ENCODE measurements at places on chromosomes 11 and 22. TPM values are rescaled to one million over a fixed set of nuclear protein-coding genes. Genes with fewer than 3 reads are reported as not detected.

The CYP2D6 gene
- total RNA-seq: 1.0 TPM

The OR2AT4 gene
- not detected for total RNA-seq

The ART1 gene
- 0.29 TPM for total RNA-seq

The FAM180B gene
- total RNA-seq: not detected

The MUC15 gene
- 10.5 TPM for total RNA-seq

The PGA4 gene
- total RNA-seq: 0.67 TPM

The CALCA gene
- not detected for total RNA-seq

The SEPTIN3 gene
- total RNA-seq: 3.2 TPM

DNA sequence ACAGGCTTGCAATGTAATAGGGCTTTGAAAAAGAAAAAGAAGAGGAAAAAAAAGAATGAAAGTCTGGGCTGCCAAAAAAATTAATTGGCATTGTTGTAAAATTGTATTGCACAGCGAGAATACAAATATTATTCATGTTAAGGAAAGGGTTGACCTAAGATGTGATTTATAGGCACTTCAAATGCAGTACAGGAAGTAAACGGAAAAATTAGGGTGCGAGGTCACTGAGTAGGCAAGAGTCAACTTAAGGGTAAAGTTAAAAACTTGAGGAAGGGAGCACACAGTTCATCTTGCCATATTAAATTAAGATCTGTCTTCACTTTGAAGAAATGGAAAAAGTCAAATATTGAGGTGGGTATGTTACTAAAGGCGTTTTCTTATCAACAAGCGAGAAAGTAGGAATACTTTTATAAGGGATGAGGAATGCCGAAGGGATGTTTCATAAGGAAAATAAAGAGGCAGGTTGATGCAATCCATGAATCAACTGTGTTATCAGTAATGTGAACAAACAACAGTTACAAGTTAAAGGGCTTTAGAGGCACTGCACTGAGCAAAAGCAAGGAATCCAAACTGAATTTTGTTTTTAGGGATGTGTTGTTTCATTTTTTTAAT is 123.0 kb downstream of the WT1 start:
- no peak overlapping the region for H3K4me3 ChIP-seq
- no peak for DNase-seq
- no peak overlapping the region for H3K27ac ChIP-seq
- no peaks in the 10 kb centered on the region for H3K36me3 ChIP-seq
- no peaks in the 10 kb centered on the region for H3K4me1 ChIP-seq
- H3K27me3 ChIP-seq: no peaks in the 10 kb centered on the region

GRCh38 chr11:43825217-43825816 is 55.3 kb upstream of the ALKBH3 start:
- no peaks in the 10 kb centered on the region for H3K27me3 ChIP-seq
- no peaks in the 10 kb centered on the region for H3K4me1 ChIP-seq
- no peak overlapping the region for H3K27ac ChIP-seq
- no peaks in the 10 kb centered on the region for H3K36me3 ChIP-seq
- H3K4me3 ChIP-seq: no peak overlapping the region
- DNase-seq: no peak

GRCh38 chr22:34019190-34019845 is 99.0 kb upstream of the LARGE1 start:
- no peaks in the 10 kb centered on the region for H3K4me1 ChIP-seq
- no peak overlapping the region for H3K4me3 ChIP-seq
- no peak overlapping the region for H3K27ac ChIP-seq
- no peaks in the 10 kb centered on the region for H3K27me3 ChIP-seq
- no peaks in the 10 kb centered on the region for H3K36me3 ChIP-seq
- no peak for DNase-seq

DNA sequence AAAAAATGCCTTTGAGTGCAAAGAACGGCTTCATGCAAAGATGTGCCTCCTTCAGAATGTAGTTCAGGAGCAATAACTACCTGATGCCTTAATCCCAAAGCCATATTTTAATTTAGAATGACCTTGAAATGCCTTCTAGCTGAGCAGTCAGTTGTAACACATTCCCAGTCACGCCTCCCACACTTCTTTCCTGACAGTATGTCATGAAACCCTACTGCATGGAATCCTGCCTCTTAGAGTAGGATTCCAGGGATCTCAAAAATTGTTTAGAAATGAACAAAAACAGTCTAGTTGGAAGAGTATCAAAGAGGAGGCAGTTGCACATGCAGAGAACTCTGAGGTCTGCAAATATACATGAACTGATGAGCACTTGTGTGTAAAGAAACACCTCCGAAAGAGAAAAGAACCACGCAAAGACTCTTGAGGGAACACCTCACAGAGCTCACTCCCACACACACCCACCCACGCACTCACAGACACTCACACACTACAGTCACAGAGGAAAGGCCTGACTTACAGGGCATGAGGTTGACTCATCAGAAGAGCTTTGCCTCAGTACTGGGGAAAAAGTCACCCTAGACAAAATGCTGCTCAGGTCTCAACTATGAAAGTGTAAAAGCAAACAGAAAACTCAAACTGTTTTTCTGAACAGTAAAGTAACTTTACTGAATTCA is 77.4 kb downstream of the GGTLC2 start:
- peaks cover 8% of the 10 kb centered on the region for H3K27me3 ChIP-seq
- peaks cover 9% of the 10 kb centered on the region for H3K4me1 ChIP-seq
- no peak overlapping the region for H3K4me3 ChIP-seq
- DNase-seq: peak; percentile 87

DNA sequence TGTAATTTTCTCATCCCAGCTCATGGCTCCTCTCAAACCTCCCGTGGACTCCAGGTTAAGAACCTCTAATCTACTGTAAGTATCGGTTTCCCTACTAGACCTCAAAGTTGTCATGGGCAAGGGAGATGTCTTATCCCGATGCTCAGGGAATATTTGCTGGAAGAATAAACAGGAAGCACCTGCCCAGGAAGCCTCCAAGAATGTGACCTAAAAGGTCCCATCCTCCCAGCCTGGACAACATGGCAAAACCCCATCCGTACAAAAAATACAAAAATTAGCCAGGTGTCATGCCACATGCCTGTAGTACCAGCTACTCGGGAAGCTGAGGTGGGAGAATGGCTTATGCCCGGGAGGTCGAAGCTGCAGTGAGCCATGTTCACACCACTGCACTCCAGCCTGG is 62.4 kb downstream of the APOL1 start:
- DNase-seq: no peak
- H3K4me1 ChIP-seq: peaks cover 4% of the 10 kb centered on the region
- H3K36me3 ChIP-seq: peaks cover 98% of the 10 kb centered on the region
- H3K27me3 ChIP-seq: no peaks in the 10 kb centered on the region
- H3K4me3 ChIP-seq: no peak overlapping the region

- no peak overlapping the region for H3K4me3 ChIP-seq
- peaks cover 1% of the 10 kb centered on the region for H3K4me1 ChIP-seq
Measured at GRCh38 chr11:130407978-130408377, 20.4 kb downstream of the ADAMTS8 start.

DNA sequence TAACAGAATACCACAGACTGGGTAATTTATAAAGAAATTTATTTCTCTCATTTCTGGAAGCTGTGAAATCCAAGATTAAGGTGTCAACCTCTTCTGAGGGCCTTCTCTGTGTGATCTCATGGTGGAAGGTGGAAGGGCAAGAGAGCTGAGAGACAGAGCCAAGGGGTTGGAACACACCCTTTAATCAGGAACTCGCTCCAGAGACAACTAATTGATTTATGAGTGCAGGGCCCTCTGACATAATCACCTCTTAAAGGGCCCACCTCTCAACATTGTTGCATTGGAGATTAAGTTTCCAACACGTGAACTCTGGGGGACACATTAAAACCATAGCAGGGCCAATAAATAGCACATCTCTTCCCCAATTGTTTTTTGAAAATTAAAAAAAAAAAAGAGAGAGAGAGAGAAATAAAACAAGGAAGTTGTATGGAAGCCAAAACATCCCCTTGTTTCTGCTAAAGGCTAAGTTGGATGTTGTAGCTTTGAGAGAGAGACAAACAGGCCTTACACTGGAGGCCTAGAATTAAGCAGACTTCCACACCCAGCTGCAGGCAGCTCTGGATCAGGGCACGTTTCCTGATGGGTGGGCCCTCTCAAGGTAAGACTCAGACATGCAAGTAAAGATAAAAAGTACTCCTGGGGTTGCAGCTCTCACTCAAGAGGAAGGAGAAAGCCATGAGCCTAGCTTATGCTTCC is 64.1 kb upstream of the BIRC3 start:
- DNase-seq: no peak
- H3K4me1 ChIP-seq: no peaks in the 10 kb centered on the region
- no peak overlapping the region for H3K27ac ChIP-seq
- H3K36me3 ChIP-seq: no peaks in the 10 kb centered on the region
- no peak overlapping the region for H3K4me3 ChIP-seq

GRCh38 chr11:8018484-8019313 is 31.6 kb downstream of the EIF3F start:
- no peak overlapping the region for H3K27ac ChIP-seq
- H3K4me3 ChIP-seq: peak overlapping the region; percentile 55
- peaks cover 50% of the 10 kb centered on the region for H3K27me3 ChIP-seq
- H3K36me3 ChIP-seq: no peaks in the 10 kb centered on the region

- H3K27me3 ChIP-seq: no peaks in the 10 kb centered on the region
- peaks cover 41% of the 10 kb centered on the region for H3K36me3 ChIP-seq
- DNase-seq: no peak
- H3K4me1 ChIP-seq: peaks cover 8% of the 10 kb centered on the region
Measured at GRCh38 chr11:73129198-73129597, 12.9 kb downstream of the FCHSD2 start.

- H3K27me3 ChIP-seq: no peaks in the 10 kb centered on the region
- no peaks in the 10 kb centered on the region for H3K4me1 ChIP-seq
- no peak overlapping the region for H3K27ac ChIP-seq
Measured at GRCh38 chr22:23074451-23074850, 4.1 kb downstream of the GNAZ start.

GRCh38 chr11:102188488-102188887 is 78.2 kb downstream of the YAP1 start:
- peaks cover 20% of the 10 kb centered on the region for H3K4me1 ChIP-seq
- H3K36me3 ChIP-seq: no peaks in the 10 kb centered on the region
- H3K4me3 ChIP-seq: no peak overlapping the region
- DNase-seq: no peak
- no peaks in the 10 kb centered on the region for H3K27me3 ChIP-seq
- peak overlapping the region; percentile 2 for H3K27ac ChIP-seq

- peaks cover 5% of the 10 kb centered on the region for H3K4me1 ChIP-seq
- H3K36me3 ChIP-seq: peaks cover 32% of the 10 kb centered on the region
- no peak for DNase-seq
Measured at GRCh38 chr22:46891382-46891951, 129.0 kb downstream of the TBC1D22A start.

GRCh38 chr11:28833169-28833568 is 725.0 kb downstream of the METTL15 start:
- H3K4me3 ChIP-seq: no peak overlapping the region
- no peaks in the 10 kb centered on the region for H3K4me1 ChIP-seq
- DNase-seq: no peak
- H3K27me3 ChIP-seq: no peaks in the 10 kb centered on the region
- H3K36me3 ChIP-seq: no peaks in the 10 kb centered on the region

GRCh38 chr22:32340411-32340810 is 17.3 kb upstream of the RFPL3 start:
- peaks cover 6% of the 10 kb centered on the region for H3K27me3 ChIP-seq
- no peak for DNase-seq
- no peaks in the 10 kb centered on the region for H3K36me3 ChIP-seq
- no peak overlapping the region for H3K27ac ChIP-seq

GRCh38 chr11:125157953-125158680 is 6.4 kb upstream of the PKNOX2 start:
- H3K27ac ChIP-seq: no peak overlapping the region
- no peak for DNase-seq
- no peak overlapping the region for H3K4me3 ChIP-seq

- DNase-seq: peak; percentile 83
- peak overlapping the region; percentile 30 for H3K4me3 ChIP-seq
- H3K27me3 ChIP-seq: no peaks in the 10 kb centered on the region
- H3K4me1 ChIP-seq: peaks cover 71% of the 10 kb centered on the region
- H3K36me3 ChIP-seq: peaks cover 25% of the 10 kb centered on the region
Measured at GRCh38 chr22:49967706-49968208, 7.2 kb downstream of the PIM3 start.

DNA sequence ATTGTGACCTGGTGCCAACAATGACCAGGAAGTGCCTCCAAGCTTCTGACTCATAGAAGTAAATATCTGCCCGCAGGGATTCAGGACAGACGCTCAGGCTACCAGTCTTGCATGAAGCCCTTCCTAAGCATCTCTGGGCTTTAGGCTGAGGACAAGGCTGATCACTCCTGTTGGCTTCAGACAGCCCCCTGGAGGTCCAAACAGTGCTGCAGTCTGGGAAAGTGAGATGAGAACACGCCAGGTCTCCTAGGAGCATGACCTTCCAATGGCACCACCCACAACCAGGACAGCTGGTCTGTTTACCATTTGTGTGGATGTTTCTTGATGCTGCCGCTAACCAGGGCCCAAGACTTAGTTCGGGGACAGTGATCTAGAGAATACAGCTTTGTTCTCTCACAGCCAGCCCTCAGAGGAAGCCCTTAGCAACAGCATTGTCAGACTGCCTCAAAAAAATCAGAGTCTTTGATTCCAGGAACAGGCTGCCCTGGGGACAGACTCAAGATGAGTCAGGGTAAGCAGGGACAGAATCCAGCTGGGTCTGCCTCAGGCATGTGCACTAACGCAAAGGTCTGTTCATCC is 111.2 kb downstream of the ZNF280B start:
- no peak for DNase-seq
- H3K36me3 ChIP-seq: no peaks in the 10 kb centered on the region
- H3K4me1 ChIP-seq: no peaks in the 10 kb centered on the region
- H3K4me3 ChIP-seq: no peak overlapping the region
- no peak overlapping the region for H3K27ac ChIP-seq

- no peak overlapping the region for H3K27ac ChIP-seq
- DNase-seq: no peak
- no peaks in the 10 kb centered on the region for H3K4me1 ChIP-seq
- no peak overlapping the region for H3K4me3 ChIP-seq
- no peaks in the 10 kb centered on the region for H3K27me3 ChIP-seq
Measured at GRCh38 chr11:130940706-130941105, 24.4 kb upstream of the SNX19 start.

DNA sequence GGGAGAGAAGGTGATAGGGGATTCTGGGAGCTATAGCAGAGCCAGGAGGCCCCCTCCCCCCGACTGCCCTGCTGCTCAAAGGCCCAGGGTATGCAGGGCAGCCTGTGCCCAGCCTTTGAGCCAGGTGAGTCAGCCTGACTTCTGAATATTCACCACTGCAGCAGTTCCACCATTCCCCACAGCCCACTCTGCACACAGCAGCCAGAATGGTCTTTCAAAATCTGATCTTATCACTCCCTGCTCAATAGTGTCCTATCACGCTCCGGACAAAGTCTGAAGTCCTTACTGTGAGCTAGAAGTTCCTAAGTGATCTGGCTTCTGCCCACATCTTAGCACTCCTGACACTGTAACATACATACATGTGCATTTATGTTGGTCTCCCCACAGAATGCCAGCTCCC is 111.7 kb downstream of the BUD13 start:
- H3K27me3 ChIP-seq: no peaks in the 10 kb centered on the region
- no peaks in the 10 kb centered on the region for H3K4me1 ChIP-seq
- H3K36me3 ChIP-seq: no peaks in the 10 kb centered on the region

- no peak overlapping the region for H3K4me3 ChIP-seq
- no peak for DNase-seq
- H3K27ac ChIP-seq: no peak overlapping the region
- H3K27me3 ChIP-seq: no peaks in the 10 kb centered on the region
- no peaks in the 10 kb centered on the region for H3K36me3 ChIP-seq
Measured at GRCh38 chr11:100536979-100537378, 150.1 kb upstream of the ARHGAP42 start.
